ENCODE measurements at places on chromosomes 11 and 22.

DNA sequence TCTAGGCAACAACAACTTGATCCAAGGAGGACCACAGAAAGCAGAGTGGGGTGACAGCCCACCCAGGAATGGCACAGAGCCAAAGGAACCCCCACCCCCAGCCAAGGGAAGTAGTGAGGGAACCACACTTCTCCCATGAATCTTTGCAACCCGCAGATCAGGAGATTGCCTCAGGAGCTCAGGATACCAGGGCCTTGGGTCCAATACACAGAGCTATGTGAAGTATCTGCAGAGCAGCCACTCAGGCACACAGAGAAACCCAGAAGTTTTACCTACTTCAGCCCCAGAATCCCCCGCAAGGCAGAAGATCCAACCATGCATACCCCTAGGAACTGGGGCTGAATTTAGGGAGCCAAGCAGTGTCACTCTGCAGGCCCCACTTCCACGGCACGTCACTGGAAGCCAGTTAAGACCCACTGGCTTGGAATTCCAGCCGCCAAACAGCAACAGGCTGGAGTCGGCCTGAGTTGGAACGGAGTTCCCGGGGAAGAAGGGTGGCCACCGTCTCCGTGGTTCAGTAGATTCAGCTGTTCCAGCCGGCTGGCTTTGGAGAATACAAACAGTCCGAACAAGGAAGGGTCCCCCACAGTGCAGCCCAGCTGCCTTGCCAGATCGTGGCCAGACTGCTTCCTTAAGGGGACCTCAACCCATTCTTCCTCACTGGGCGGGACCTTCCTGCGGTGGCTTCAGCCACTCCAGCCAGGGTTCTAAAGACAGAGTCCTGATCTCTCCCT, 174.1 kb downstream of the TTC28 start:
- no peak for DNase-seq

- DNase-seq: no peak
Measured at GRCh38 chr11:120928627-120929026, 95.3 kb upstream of the TBCEL start.

GRCh38 chr11:57474017-57474802, 13.9 kb downstream of the RTN4RL2 start:
- DNase-seq: no peak

DNA sequence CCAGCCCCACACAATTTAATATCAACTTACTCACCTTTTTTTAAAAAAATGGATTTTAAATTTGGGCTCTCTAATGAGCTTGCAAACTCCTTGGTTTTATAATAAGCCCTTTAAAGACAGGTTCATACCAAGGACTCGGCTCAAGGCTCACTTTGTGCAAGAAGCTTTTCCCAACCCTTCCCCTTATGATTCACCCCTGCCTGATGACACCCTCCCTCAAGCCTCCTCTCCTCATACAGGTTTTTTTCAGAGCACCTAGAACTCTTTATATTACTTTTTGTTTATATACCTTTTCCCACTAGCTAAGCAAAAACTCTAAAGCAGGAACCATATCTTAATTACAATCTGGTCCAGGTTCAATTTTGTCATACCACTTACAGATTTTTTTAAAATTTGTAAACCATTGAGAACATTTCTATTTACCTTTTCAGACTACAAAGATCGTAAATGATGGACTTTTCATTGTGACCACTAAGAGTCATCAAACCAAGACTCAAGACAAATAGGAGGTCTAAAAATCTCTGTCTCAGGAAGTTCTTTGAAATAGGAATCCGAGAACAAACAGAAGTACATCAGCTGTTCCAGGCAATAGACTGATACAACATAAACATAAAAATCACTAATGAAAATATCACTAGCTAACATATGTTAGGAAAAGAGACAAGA, 13.1 kb upstream of the EXPH5 start:
- DNase-seq: no peak

All from NCI-H1930 (cell line).